ENCODE measurements at places on chromosomes 1 and 21.

DNA sequence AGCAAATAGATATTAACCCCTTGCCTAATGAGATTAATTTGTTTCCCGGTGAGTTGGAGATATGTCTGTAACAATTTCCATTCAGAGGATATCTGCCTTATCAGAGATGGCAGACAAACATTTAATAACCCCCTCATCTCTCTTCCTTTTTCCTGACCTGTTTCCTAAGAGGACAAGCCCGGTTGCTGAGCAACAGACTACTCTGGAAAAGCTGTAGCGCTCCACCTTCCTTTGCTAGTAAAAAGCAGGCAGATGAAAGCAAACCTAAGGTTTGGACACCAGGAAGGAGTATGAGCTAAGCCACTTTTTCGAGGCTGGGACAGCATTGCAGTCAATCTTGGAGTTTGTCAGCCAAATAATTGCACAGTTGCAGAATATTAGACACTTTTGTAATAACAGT is 82.4 kb downstream of the RGS21 start:
- DNase-seq = no peak

GRCh38 chr1:30912224-30912623 is 3.7 kb upstream of the SDC3 start:
- DNase-seq = no peak

DNA sequence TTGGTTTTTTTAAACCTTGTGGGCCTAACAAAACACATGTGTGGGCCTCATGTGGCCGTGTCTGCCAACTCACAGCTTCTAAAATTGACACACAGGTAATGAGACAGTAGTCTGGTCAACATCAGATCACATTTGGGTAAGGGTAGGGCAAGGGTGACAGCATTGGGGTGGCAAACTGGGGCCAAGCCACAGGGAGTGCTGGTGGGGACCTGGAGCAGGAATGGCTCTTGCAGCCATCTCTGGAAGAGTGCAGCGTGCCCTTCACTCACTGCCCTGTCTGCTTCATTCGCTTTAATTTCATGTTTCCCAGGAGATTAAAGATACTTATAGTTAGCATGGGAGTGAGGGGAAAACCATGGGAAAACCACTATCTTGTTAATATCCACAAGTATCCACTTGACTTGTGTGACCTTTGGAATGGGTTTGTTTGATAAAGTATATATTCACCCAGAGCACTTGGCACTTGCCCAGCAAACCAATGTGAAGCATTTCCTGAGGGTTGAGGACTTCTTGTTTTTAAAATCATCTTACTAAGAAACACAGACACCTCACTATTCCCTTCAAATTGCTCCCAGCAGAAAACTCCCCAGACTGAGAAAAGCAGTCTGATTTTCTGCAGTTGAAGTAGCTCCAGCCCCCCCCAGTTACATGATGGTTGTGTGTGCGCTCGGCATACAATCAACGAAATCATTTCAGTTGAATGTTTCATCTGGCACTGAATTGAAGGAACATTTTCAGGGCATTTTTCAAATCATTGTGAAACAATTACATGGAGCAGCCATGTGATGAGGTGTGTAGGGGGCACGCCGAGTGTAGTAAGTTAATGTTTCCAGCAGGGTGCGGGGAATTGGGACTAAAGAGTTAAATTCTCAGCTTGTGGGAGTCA is 175.7 kb downstream of the VPS13D start:
- DNase-seq = no peak

DNA sequence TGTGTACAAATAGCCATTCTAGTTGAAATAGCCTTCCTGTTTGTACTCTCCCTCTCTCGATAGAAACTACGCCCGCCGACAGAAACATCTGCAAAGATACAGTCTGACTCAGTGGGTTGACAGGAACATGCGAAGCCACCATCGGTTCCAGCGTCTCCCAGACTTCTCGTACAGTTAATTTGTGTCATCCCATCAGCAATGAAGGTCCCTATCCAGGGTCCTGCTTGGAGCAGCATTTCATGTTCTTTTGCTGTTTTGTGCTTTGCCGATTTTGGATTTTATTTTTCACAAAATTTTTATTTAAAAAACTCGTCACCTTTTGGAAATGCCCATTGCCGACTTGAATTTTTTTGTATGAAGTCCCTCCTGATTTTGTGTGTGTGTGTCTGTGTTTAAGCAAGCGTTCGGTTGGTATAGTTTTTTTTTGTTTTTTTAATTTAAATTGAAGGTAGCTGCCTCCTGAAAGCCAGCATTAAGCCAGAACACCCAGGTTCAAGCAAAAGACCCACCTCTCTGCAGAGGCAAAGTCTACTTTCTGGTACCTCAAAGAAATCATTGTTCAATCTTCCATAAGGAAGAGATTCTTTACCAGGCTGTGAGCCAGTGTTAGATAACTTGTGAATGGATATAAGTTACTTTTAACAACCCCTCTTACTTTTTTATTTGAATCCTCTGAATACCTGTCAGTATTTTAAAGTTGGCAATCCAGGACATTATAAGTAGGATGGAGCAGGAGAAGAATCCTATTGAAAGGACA is 14.7 kb downstream of the FNDC5 start:
- DNase-seq = no peak

GRCh38 chr1:169240449-169241232 is 127.0 kb downstream of the NME7 start:
- no peak for DNase-seq

GRCh38 chr1:154320882-154321608 is at the start of gene AQP10:
Gene AQP10 (plus strand): TSS chr1:154321093. CDS start chr1:154321156, 63 bp downstream.
- no peak for DNase-seq

GRCh38 chr1:47564570-47564969 is 126.7 kb downstream of the FOXD2 start:
- no peak for DNase-seq

GRCh38 chr1:174982971-174983689 is 16.6 kb upstream of the CACYBP start:
- no peak for DNase-seq

- DNase-seq = no peak
Observed at GRCh38 chr21:37139902-37140301, 66.8 kb downstream of the TTC3 start.

- no peak for DNase-seq
Observed at GRCh38 chr1:26181586-26182382, 4.5 kb downstream of the CNKSR1 start.

DNA sequence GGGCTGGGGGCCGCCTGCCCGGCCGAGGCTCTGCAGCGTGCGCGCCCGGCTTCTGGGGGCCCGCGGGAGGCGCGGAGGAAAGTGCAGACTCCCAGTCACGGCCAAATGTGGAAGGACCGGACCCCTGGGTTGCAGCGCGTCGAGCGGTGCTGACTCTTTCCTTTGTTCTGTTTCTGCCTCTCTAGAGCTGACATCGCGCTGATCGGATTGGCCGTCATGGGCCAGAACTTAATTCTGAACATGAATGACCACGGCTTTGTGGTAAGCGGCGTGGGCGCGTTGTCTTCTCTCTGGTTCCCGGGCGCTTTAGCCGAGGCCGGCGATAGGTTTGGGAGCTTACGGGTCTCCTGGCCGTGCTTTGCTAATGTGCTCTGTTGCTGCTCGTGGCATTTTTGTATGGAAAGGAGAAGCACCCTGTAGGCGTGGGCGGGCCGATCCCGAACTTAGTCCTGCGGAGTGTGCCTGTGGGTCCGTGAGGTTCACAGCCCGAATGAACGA is 629 bp downstream of the PGD start:
- DNase-seq = no peak

DNA sequence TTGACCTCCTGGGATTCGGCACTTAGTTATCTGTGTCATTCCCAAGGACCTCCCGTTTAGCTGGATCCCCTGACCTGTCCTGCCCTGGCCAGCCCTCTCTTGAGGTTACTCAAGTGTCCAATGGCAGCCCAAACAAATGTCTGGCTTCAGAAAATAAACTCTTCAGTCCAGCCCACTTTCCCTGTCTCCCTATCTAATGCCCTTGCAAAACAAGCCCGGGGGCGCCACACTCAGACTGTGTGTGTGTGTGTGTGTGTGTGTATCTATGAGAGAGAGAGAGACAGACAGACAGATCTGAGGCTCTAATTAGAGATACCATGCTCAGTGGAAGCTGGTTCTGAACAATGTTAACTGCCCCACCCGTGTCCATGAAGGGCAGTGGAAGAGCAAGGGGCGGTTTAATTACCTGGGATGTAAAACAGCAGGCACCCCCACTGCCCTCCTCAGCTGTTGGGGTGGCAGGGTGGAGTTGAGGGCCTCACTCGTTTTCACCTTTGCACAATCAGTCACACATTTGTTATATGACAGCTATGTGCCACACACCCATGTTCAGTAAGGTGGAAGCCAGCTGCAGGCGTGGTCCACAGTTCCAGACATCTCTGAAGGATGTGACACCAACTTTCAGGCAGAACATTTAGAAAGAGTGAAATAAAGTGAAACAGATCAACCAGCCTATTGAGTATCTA is 57.4 kb downstream of the B3GALT5 start:
- DNase-seq = no peak

GRCh38 chr1:1284221-1285101 is 4.2 kb downstream of the SCNN1D start:
- no peak for DNase-seq

DNA sequence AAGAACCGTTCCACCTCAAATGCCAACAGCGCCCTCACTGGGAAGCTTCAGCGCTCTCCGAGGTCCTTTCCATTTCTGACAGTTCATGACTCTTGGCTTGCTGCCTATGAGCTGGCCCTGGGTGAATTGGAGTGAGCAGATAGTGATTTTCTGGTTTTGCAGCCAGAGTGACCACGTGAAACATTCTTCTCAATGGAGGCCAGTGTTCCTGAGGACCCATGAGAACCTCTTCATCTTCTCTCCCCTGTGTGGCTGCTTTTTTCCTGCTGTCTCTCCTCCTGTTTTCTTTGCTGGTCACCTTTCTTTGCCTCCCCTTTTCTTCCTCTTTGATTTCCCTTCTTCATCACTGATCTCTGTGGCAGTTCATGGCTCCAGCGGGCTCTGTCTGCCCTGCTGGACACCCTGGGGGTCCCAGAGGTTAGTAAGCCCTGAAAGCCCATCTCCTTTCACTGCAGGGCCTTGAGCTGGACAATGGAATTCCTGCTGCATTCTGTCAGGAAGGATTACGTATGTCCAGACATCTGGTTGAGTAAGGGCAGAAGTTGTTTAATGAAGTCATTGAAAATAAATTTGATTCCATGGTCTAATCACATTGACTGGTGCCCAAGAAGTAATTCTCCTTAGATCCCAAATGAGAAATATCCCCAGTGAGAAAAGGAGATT is 29.9 kb downstream of the VASH2 start:
- no peak for DNase-seq

GRCh38 chr1:119007670-119008482 is 19.7 kb upstream of the TBX15 start:
- no peak for DNase-seq

DNA sequence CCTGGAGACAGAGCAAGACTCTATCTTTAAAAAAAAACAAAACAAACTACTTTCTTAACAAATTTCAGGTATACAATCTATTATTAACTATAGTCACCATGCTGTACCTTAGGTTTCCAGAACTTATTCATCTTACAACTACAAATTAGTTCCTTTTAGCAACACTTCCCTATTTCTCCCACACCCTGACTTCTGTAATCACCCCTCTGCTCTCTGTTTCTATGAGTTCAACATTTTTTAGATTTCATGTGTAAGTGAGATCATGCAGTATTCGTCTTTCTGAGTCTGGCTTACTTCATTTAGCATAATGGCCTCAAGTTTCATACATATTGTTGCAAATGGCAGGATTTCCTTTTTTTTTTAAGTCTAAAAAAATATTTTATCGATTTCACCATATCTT is 77.9 kb upstream of the LPGAT1 start:
- DNase-seq = no peak

DNA sequence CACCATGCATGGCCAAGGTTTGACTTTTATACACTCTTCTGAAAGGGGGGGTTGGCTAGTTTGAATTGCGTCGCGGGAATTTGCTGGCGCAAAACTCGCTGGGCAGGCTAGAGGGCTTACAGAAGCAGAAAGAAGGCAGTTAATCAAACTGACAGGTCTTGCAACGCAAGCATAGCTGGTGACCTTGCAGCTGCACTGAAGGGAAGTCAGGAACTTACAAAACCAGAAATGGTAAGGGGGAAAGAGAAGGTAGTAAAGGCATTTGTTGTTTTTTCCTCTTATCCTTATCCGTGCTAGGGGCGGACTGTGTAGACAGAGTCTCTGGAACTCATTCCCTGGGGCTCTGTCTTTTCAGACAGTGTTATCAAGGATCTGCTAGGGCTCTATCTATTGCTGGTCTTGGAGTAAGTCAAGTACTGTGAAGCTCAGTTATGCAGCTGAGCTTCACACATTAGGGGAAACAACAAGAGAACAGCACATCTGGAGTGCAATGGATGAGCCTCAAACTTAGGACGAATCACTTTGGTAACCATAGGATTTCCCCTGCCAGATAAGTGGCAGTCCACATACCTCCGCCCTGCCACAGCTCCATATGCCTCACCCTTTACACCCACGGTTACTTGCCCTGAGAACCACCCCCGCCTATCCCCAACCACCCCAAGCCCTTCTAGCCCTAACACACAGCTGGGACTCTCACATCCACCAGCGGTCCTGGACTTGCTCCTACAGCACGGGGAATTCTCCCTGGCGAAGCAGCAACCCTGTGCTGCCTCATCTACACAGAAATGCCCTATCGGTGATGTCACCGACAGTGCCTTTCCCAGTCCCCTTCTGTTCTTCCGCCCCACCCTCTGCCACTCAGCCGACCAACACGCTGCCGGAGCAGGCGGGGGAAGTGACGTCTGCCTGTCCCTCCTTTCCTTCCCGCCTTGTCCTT is 251.4 kb downstream of the FAM72C start:
- no peak for DNase-seq

DNA sequence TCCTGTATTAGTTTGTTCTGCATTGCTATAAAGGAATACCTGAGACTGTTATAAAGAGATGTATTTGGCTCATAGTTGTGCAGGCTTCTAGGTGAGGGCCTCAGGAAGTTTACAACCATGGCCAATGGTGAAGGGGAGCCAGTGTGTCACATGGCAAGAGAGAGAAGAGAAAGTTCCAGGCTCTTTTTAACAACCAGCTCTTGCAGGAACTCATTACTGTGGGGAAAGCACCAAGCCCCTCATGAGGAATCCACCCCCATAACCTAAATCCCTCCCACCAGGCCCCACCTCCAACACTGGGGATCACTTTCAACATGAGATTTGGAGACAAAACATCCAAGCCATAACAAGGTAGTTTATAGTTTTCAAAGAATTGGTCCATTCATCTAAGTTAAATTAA is 5.0 kb upstream of the MEAF6 start:
- DNase-seq = no peak

- DNase-seq = no peak
Observed at GRCh38 chr1:186125511-186125910, 249.5 kb downstream of the TPR start.

DNA sequence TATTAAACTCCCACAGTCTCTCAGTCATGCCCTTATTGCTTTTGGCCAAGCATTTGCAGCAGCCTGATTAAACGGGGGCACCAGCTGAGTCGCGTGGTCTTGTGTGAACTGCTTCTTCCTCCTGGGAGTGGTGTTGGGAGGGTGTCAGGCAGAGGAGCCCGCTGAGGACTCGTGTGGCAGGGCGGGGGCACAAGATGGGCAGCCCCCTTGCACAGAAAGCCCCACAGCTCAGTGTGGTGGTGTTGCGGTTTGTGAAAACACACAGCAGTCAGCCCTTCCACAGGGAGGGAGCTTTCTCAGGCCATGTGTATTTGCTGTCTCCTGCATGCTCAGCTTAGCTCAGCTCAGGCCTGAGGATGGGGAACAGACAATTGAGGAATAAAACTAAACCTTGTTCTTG is 22.4 kb downstream of the PEX14 start:
- DNase-seq = no peak

Measured in smooth muscle cell of the brain vasculature (primary cell).